ENCODE measurements at places on chromosomes 5 and 9. TPM values are rescaled to one million over a fixed set of nuclear protein-coding genes. Genes with fewer than 3 reads are reported as not detected.

The ANKH gene
- 21.8 TPM for total RNA-seq

The IL4 gene
- not detected for total RNA-seq

The LCN15 gene
- total RNA-seq: 0.05 TPM

The ZNF79 gene
- 14.8 TPM for total RNA-seq

The MSMP gene
- total RNA-seq: 66.8 TPM

The SLC6A19 gene
- total RNA-seq: not detected

Data from dermis blood vessel endothelial cell (primary cell).